Right forelimb (tissue), 1 donor: ENCODE measurements at places on chromosomes 3 and 15.

DNA sequence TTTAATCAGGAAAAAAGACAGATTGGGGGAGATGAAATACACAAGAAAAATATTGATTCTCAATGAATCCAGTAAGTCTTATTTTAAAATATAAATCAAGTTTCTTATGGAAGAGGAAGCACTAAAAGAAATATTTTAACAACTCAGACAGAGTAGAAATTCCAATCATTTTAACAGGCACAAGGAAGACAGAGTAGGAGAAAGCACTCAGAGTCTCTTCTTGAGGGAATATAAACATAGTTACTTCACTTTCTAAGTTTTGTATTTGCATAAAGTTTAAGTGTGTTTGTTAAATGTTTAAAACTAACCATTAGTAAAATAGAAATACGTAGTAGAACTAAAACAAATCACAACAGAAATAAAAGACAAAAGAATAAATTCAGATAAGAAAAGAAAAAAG lies 24.5 kb upstream of the RTP4 start:
- DNase-seq, result no peak

- no peak for DNase-seq
Observed at GRCh38 chr15:41128174-41128902, 12.3 kb upstream of the INO80 start.

DNA sequence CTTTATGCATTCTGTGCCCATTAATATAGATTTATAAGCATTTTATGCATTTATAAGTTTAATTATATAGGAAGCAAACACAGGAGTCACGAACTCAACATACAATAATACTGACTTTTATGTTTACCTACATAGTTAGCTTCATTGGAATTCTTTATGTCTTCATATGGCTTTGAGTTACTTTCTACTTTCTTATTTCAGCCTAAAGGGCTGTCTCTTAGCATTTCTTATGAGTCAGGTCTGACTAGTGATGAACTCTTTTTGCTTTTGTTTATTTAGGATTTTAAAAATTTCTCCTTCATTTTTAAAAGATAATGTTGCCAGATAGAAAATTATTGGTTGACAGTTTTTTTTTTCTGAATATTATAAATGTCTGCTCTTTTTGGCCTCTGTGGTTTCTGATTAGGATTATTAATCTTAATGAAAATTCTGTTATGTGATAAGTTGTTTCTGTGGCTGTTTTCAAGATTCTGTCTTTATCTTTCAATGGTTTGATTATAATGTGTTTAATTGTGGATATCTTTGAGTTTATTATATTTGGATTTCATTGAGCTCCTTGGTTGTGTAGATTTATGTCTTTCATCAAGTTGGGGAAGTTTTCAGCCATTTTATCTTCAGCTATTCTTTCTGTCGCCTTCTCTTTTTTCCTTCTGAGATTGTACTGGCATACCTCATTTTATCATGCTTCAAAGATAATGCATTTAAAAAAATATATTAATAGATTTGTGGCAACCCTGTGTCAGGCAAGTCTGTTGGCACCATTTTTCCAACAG lies 54.3 kb downstream of the ATP2C1 start:
- DNase-seq, result no peak

DNA sequence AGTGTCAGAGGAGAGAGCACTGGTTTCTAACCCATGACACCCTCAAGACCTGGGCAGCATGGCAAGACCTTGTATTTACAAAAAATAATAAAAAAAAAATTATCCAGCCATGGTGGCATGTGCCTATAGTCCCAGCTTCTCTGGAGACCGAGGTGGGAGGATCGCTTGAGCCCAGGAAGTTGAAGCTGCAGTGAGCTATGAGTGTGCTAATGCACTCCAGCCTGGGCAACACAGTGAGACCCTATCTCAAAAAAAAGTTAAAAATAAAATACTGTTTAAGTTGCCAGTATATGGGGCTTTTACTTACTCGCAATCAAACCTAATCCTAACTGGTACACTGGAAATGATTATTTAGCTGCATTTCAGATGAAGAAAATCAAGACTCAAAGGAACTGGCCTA lies 20.2 kb downstream of the ILDR1 start:
- DNase-seq, result no peak

DNA sequence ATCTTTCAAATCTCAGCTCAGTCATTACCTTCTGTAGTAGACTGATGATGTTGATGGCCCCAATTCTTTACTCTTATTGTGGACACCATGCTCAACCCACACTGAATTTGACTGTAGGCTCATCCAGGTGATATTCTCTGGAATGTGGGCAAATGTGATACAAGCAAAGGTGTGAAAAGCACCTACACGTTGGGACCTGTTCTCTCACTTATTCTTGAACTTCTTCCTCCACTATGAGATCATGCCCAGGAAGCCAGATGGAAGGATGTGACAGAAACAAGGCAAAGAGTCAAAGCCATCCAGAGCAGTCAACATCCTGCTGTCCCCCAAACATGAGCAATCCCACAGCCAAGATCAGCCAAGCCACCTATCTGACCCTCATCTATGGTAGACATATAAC lies 471.2 kb upstream of the UBE2E2 start:
- no peak for DNase-seq

- DNase-seq, result no peak
Observed at GRCh38 chr3:168951368-168951767, 712.1 kb downstream of the MECOM start.

DNA sequence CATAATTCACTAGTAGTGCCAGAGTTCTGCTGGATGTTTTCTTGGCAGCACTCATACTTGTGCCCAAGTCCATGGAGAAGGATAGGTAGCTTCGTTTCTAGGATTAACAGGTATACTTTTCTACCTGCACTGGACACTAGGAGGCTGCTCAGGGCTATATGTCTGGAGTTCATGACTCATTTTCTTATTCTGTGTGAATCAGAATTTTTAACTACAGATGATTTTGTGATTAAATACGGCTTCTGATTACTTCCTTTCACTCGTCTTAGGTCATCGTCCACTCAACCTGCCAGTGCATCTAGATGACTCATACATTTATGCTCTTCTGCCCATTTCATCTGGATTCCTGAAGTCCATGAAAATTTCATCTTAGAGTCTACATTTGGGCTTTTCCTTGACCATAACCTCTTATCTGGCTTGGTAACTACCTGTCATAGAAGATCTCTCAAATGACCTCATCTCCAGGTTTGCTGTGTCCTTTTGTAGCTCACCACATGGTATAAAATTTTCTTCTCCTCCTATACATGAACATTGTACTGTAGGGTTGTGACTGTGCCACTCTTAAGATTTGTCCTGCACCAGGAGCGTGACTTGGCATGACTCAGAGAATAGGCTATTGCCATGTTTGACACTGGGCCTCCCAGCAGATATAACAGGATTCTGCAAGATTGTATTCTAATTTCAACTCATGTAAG lies 66.7 kb upstream of the GCSAM start:
- DNase-seq, result no peak

DNA sequence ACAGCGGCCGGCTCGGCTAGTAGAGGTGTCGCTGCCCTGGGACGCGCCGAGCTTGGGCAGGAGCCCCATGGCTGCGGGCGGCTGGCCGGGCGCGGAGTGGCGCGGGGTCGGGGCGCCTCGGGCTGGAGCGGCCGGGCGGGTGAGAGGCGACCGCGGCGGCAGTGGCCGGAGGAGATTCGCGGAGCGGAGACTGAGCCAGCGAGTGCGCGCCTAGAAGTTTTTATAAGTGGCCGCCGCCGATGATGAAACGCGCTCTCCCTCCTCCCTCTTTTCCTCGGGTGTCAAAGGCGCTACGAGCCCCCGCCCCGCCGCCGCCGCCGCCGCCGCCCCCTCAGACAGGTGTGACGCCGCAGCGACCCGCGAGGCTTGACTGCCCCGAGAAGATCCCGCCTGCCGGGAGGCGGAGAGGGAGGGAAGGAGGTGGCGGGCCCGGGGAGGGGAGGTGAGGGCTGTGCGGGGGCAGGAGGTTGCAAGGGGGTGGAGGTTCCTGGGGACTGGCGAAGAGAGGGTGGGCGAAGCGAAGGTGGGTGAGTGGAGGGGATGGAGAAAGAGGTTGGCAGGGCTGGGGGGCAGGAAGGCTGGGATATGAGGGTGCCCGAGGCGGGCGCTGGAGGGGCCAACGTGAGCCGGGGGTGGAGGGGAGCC lies at the start of gene SLCO2A1:
Gene SLCO2A1 (minus strand): TSS at position 192 of the 645 bp plus-strand sequence. CDS start 123 bp downstream, at position 69.
- peak; percentile 67 for DNase-seq

GRCh38 chr3:39319249-39319648 lies 10.3 kb upstream of the CCR8 start:
- DNase-seq, result no peak

- no peak for DNase-seq
Observed at GRCh38 chr3:131454501-131454900, 48.3 kb downstream of the MRPL3 start.

- DNase-seq, result no peak
Observed at GRCh38 chr3:42600958-42601675, 631 bp downstream of the NKTR start.

- peak; percentile 38 for DNase-seq
Observed at GRCh38 chr3:126137490-126138130, 42.8 kb downstream of the ALDH1L1 start.

GRCh38 chr15:93007994-93008393 lies 81.0 kb downstream of the RGMA start:
- no peak for DNase-seq

- DNase-seq, result no peak
Observed at GRCh38 chr3:29493109-29493508, 212.2 kb downstream of the RBMS3 start.

DNA sequence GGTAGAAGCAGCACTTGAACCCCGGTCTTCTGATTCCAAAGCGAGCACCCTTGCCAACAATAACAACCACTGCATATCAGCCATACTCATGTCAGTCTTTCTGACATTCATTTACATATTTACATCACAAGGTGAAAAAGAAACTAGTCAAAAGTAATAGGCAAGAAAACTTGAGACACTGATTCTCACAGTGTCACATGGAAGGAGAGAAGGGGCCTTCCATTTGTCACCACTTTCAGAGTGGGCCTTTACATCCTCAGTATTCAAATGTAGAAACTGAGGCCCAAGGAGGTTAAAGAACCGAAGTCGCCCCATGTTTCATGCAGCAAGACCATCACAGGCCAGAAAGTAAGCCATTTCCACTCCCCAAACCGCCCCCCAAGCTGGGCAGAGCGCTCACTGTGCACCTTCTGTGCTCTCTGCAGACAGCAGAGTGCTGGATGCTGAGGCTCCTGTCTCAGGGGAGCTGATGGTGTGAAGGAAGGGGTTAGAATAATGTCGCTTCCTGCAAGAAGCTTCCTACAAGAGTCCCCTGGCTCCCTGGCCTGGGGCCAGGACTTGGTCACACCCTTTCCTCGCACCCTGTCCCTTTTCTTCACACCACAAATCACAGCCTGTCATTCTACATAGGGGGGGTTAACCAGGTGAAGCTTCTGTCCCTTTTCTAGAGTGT lies 260.1 kb downstream of the UACA start:
- DNase-seq, result no peak

GRCh38 chr15:95918525-95918924 lies 412.0 kb upstream of the NR2F2 start:
- no peak for DNase-seq

DNA sequence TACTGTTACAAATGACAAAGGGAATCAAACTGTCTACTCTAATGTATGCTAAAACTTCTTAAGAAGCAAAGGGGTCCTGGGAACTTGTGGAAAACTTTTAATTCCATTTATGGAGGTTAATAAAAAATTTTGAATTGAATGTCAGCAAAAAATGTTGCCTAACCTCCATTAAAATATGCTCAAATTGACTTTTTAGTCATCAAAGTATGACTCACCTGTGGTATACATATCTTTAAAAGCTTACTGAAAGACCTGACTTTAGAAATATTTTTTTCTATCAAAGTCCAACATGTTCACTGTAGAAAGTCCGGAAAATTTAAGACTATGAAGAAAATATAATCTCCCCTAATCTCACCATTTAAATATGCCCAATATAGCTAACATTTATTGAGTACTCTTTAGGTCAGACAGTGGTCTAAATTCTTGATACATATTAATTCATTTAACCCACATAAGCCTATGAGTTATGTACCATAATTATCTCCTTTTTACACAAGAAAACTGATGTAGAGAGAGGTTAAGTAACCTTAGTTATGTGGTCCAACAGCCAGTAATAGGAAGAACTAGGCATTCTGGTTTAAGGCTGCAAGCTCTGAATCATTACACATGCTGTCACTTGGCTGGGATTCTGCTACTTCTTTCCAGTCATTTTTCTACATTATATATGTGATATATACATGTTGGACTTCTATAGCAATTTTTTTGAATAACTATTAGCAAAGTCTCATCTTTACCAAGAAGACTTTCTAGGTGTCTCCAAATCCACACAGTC lies 83.6 kb downstream of the PDZRN3 start:
- no peak for DNase-seq

- no peak for DNase-seq
Observed at GRCh38 chr3:123535580-123535979, 49.3 kb downstream of the HACD2 start.

DNA sequence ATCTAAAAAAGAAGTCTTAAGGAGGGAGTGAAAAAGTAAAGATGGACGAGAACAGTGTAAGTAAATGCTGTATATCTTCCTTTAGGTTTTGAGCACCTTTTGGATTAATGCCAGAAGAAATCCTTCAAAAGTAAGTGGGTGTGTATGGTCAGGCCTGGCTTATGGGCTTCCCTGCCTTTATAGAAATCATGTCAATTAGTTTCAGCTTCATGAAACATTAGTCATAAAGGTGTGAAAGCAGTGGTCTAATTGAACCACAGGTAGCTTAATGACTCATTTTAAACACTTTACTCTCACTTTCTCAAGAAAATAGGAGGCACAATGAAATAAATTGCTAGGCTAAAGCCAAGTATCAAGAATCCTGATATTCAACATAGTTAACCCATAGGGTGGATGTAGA lies 467.4 kb upstream of the DPPA4 start:
- no peak for DNase-seq

DNA sequence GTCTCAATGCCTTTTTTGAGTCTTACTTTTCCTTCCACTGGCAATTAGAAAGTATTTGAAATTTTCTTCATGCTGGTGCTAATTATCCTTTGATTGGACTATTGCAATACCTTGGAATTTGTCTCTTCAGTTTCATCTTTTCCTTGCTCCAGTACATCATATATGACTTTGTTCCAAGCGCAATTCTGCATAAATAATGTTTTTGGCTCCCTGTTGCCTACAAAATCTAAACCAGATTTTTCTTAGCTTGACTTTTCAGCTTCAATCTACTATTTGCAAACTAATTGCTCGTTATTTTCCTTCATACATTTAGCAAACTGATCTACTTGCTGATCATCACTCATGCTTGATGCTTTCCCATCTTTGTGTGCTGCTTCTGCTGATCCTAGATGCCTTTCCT lies 230.8 kb upstream of the GPR149 start:
- DNase-seq, result no peak

DNA sequence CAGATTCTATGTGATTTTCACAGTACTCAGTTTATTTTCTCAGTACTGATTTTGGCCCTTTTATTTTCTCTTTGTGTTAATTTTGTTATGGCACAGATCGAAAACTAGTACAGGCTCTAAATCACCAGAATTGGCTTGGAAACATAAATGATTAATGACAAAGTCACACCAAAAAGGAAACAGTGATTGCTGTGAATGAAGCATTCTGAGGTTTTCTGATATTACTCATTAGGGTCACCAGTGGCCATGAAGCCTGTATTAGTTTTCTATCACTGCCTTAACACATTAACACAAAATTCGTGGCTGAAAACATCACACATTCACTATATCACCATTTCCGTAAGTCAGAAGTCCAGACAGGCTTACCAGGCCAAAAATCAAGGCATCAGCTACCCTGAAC lies 343.0 kb upstream of the THRB start:
- no peak for DNase-seq
